ENCODE measurements at places on chromosomes 6 and 20. TPM values are rescaled to one million over a fixed set of nuclear protein-coding genes. Genes with fewer than 3 reads are reported as not detected.

The BPIFA3 gene
- not detected for total RNA-seq

GRCh38 chr6:90062667-90063066 lies 168.4 kb downstream of the GJA10 start:
- no peak for DNase-seq

The PRR18 gene
- not detected for total RNA-seq

GRCh38 chr6:14804001-14804784 lies 441.7 kb upstream of the JARID2 start:
- DNase-seq = no peak

DNA sequence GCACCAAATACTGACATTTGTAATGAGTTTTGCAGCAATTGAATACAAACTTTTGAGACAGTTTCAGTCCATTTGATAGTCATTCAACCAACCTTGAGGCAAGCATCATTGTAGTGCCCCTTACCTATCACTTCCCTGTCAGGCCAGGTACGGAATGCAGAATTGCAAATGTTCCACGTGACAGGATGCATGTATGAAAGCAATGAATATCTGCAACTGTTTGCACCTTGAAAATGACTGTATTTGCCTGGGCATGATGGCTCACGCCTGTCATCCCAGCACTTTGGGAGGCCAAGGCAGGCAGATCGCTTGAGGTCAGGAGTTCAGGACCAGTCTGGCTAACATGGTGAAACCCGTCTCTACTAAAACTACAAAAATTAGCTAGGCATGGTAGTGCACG lies 146.0 kb upstream of the SCGN start:
- no peak for DNase-seq

GRCh38 chr20:41645372-41645771 lies 27.2 kb upstream of the CHD6 start:
- DNase-seq = no peak

DNA sequence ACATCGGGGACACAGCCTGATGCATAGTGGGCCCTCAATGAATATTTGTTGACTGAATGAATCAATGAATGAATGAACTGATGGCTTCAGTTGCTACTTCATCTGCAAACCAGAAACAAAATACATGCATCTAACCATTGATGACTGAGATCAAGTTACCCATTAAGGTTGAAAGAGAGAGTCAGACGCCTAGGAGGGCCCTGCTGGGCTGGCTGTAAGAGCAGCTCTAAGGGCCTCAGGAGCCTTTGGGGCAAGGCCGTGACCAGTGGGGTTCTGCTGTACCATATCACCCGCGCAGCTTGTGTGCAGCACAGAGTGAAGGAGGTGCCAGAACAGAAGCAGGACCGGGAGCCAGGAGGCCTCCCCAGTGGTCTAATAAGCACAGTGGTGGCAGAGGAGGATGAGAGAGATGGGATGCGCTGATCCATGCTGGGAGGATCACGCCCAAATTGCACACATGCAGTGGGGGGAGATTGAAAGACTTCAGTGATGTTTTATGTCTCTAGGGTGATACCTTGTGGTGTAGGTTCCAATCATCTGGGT lies 96.1 kb upstream of the KCNG1 start:
- DNase-seq = no peak

The SAMD10 gene
- 8.3 TPM for total RNA-seq

The ADGRF5 gene
- 502 TPM for total RNA-seq

The SLC2A10 gene
- total RNA-seq = 20.6 TPM

DNA sequence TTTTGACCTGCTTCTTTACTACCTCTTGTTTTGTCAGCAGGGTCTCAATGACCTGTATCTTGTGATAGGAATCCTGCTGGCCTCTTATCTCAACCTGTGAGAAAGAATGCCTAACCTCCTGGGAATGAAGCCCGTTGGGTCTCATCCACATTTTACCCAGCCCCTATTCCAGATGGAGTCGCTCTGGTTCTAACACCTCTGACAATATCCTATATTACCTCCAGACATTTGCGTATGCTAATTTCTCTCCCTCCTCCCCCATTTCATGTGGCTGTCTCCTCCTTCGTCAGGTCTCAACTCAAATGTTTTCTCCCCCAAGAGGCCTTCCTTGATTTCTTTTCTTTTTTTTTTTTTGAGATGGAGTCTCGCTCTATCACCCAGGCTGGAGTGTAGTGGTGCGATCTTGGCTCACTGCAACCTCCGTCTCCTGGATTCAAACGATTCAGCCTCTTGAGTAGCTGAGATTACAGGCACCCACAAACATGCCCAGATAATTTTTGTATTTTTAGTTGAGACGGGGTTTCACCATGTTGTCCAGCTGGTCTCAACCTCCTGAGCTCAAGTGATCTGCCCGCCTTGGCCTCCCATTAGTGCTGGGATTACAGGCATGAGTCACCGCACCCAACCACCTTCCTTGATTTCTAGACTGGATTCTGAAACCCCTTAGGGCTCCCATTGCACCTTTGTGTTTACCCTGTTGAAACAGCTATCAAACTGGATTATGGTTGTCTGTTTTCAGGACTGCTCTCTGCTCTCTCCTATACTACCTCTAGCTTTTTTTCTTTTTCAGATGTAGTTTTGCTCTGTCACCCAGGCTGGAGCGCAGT lies 49.5 kb upstream of the B4GALT5 start:
- no peak for DNase-seq

DNA sequence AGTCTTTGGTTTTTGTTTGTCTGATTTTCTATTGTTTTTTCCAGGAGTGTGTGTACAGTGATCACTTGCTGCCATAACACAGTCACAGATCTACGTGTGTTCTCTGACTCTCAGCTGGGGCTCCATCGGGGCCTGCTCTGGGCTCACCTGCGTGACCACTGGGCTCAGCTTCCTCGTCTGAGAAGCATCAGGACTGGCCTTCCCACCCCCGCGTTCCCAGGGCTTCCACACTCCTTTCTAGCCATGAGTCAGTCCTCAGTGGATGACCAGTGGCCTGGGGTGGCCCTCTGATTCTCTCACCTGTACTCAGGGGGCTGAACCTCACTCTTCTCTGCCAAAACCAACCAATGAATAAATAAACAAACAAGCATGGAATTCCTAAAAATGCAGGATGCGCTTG lies 14.5 kb downstream of the THBS2 start:
- no peak for DNase-seq

The PNLDC1 gene
- not detected for total RNA-seq

DNA sequence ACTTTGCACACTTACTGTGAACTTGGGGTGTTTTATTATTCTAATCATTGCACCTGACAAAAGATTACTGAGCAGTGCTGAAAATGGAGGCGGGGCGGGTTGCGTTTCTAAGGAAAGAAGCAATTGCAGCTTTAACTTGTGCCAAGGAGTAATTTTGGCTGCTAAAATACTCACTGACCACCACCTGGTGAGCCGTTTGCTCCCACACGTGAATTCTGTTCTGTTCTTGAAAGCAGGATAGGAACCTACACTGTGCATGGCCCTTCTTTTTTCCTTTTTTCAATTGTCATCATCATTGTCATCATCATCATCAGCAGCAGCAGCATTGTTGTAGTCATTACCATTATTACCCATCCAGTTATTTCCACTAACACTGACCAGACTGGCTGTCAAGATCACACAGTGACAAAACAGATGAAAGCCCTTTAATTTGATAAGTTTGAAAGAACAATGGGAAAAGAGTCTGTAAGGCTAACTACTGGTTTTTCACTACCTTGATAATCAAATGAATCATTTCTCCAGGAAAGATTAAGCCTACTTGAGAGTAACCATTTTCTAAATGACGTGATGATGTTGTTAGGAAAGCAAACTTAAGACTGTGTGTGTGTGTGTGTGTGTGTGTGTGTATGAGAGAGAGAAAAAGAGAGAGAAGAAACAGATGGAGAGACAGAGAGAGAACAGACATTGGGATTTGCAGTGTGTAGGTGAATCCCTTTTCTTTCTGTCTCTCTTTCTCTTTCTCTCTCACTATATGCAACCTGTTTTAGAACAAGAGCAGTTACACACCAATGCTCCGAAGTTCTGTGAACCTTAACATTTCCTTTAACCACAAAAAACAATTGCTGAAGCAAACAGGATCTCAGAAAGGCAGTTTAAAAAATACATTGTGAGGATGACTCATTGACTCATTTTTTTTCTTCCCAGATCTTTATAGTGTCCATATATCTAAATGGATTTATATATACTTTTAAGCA lies 3.8 kb downstream of the RIPOR2 start:
- no peak for DNase-seq

GRCh38 chr6:167687116-167687725 lies 139.5 kb upstream of the AFDN start:
- no peak for DNase-seq

GRCh38 chr6:88013554-88013953 lies 34.1 kb upstream of the SPACA1 start:
- DNase-seq = no peak

DNA sequence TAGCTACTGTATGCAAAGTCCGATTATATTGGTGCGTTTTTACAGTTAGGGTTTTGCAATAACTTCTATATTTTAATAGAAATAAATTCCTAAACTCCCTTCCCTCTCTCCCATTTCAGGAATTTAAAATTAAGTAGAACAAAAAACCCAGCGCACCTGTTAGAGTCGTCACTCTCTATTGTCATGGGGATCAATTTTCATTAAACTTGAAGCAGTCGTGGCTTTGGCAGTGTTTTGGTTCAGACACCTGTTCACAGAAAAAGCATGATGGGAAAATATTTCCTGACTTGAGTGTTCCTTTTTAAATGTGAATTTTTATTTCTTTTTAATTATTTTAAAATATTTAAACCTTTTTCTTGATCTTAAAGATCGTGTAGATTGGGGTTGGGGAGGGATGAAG lies 13.7 kb upstream of the PLCG1 start:
- DNase-seq = no peak

The PCNA gene
- total RNA-seq = 102 TPM

The NHLRC1 gene
- 3.8 TPM for total RNA-seq

- no peak for DNase-seq
Measured at GRCh38 chr6:107444277-107444676, 15.1 kb downstream of the PDSS2 start.

GRCh38 chr20:48592107-48592940 lies 235.5 kb downstream of the PREX1 start:
- DNase-seq = no peak

DNA sequence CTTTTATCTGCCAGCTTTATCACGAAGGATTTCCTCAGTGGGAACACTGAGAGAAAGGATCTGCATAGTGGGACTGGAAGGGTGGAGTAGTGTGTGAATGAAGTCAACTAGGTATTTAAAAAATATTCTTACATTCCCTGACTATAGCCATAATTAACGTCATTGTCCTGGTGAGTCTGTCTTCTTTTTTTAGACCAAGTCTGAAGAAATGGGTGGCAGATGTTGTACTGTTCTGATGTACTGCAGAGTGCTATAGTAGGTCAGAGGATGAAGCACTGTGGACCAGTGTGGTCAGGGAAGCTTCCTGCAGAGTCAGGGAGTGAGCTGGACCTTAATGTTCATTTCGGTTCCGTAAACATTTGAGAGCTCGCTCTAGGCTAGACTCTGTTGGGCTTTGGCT lies 11.9 kb downstream of the TULP4 start:
- no peak for DNase-seq

GRCh38 chr6:35202066-35202546 lies 11.7 kb upstream of the SCUBE3 start:
- no peak for DNase-seq

The CAP2 gene
- total RNA-seq = 2.7 TPM

Data from glomerular endothelial cell (primary cell).